Mesenteric fat pad (tissue), 1 donor: ENCODE measurements at places on chromosomes 11 and 22.

- no peak for DNase-seq
Observed at GRCh38 chr11:103372906-103373305, 263.7 kb downstream of the DYNC2H1 start.

- DNase-seq: no peak
Observed at GRCh38 chr11:15197696-15198095, 83.0 kb downstream of the INSC start.

DNA sequence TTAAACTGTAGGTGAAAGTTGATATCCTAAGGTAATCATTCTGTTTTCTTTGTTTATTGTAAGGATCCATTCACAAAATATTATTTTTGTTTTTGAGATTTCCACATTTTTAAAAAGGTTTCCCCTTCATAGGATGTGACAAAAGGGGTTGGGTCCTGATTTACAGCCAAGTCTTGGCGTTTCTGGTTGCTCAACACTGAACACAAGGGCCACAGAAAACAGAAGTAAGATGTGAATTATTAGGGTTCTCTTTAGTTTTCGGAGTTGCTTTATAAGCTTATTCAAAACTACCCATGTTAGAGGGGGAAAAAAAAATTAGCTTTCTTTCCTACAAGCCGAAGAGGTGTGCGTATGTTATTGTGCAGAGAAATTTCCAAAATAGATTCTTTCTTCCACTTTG is 30.0 kb upstream of the FLI1 start:
- no peak for DNase-seq

GRCh38 chr11:62088331-62088933 is 35.4 kb upstream of the INCENP start:
- no peak for DNase-seq

GRCh38 chr11:76181371-76181770 is 24.9 kb downstream of the WNT11 start:
- DNase-seq: no peak

GRCh38 chr22:29937940-29938693 is 55.1 kb downstream of the MTMR3 start:
- DNase-seq: no peak

- no peak for DNase-seq
Observed at GRCh38 chr11:110329445-110329844, 33.0 kb upstream of the RDX start.

GRCh38 chr11:72583616-72584292 is 90.5 kb downstream of the PDE2A start:
- DNase-seq: no peak

- peak; percentile 37 for DNase-seq
Observed at GRCh38 chr11:57436031-57436430, 9.1 kb upstream of the SLC43A3 start.

DNA sequence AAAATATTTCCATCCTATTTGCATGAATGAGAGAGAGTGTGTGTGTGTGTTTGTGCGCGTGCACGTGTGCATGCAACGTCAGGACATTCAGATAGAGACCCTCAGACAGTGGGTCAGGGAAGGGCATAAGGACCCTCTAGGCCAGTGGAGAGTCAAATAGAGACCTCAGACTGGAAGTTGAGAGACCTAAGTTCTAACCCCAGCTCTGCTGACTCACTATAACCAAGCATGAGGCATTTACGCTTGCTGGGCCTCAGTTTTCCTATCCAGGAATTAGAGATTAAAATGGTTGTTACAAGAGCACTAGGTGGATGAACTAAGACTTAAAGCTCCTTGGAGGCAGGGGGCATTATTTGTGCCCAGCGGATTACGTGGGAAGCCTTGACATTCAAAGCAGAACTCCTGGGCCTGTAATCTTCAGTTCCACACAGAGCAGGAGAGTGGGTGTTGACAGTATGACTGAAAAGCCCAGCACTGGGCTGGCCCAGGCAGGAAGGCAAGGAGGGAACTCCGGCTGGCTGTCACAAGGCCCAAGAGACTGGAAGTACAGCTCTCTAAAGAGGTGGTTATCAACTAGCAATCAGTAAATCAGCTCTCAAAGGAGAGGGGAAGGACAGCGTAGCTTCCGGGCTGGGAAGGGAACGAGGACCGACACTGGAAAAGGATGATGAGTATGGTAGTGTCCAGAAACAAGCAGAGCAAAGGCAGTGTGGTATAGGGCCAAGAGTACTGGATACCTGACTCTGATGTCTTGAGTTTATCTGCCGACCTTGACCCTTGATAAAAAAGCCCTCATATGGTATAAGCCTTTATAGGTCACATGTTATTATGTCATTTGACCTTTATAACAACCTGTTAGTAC is 9.2 kb downstream of the RHOG start:
- no peak for DNase-seq

DNA sequence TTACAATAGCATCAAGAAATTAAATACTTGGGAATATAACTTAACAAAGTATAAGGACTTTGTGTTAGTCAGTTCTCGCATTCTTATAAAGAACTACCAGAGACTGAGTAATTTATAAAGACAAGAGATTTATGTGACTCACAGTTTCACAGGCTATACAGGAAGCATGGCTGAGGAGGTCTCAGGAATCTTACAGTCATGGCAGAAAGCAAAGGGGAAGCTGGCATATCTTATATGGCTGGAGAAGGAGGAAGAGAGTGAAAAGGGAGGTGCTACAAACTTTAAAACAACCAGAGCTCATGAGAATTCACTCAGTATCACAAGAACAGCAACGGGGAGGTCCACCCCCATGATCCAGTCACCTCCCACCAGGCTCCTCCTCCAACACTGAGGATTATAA is 32.0 kb upstream of the CCDC134 start:
- no peak for DNase-seq

GRCh38 chr11:96906476-96906875 is 516.7 kb downstream of the JRKL start:
- no peak for DNase-seq

DNA sequence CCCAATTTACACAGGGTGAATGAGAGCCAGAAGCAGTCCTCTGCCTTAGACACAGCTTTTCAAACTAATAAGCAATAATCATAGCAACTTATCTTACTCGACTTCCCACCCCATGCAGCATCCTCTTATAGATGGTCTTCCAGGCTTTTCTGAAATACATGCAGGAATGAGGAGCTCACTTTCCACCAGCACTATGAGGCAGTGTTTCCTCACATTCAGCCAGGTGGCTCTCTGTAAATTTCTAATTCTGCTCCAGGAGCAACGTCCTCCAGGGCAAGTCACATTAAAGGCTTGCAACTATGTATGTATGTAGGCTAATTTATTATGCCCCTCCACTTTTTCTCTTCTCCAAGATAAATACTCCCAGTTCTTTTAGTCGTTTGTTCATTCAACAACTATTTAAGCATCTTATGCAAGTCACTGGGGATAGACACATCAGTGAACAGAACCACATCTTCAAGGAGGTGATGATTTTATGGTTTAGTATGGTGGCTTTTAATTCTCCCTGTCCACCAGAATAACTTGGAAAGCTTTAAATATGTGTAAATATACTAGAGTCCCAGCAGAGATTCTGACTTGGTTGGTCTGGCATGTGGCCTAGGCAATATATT is 59.9 kb downstream of the PAK1 start:
- DNase-seq: no peak

DNA sequence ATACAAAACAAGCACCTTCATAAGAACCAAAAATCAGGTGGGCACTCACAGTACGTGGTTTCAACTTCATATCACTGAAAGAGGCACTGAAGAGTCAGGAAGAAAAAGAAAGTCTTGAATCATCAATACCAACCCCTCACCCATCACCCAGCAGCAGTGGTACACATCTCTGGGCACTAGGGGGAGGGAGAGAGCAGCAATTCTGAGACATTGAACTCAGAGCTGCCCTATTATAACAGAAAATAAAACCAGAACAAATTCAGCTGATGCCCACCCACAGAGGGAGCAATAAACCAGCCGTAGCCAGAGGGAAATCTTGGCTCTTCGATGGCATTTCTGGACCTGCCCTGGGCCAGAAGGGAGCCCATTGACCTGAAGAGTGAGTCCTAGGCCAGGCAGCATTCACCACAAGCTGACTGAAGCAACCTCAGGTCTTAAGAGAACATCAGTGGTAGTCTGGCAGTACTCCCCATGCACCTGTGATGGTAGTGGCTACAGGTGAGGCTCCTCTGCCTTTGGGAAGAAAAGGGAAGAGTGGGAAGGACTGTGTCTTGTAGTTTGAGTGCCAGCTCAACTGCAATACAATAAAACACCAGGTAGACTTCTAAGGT is 42.2 kb upstream of the FAM181B start:
- no peak for DNase-seq

- DNase-seq: no peak
Observed at GRCh38 chr11:128891913-128892398, 800 bp downstream of the KCNJ5 start.

- no peak for DNase-seq
Observed at GRCh38 chr11:63978551-63979239, 4.3 kb downstream of the COX8A start.

GRCh38 chr11:130301002-130301401 is 13.7 kb downstream of the ZBTB44 start:
- DNase-seq: no peak
